ENCODE measurements at places on chromosomes 3 and 15.
A peak's percentile ranks its signal among the peaks of the same experiment; 100 is the strongest.

DNA sequence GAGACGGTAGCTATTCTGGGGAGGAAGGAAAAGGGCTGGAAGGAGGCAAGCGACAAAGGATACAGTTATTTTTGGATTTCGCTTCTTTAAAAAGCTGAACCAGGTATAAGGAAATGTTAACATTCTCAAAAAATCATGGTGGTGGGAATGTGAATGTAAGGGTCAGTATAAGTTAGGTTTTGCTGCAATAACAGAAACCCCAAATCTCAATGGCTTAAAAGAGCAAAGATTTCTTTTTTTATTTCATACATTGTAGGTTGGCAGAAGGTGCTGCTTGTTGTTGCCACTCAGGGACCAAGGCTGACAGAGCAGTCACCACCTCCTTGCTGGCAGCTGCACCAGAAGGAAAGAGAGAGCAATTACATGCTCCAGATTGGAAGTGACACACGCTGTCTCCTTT lies 176.3 kb upstream of the LPP start:
- DNase-seq = no peak

- DNase-seq = no peak
Measured at GRCh38 chr15:69529961-69530633, 77.5 kb downstream of the RPLP1 start.

DNA sequence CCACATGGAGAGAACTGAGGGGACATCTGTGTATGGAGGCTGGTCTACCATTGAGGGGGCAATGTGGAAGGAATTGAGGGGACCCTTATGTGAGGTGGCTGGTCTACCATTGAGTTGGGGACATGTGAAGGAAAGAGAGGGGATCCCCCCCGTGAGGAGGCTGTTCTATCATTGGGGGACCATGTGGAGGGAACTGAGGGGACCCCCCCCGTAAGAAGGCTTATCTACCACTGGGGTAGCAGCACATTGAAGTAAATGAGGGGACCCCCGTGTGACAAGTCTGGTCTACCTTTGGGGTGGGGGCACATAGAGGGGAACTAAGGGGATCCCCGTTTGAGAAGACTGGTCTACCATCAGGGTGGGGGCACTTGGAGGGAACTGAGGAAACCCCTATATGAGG lies 158.0 kb downstream of the FBLN2 start:
- no peak for DNase-seq

GRCh38 chr3:172520301-172520831 lies 2.9 kb downstream of the TNFSF10 start:
- no peak for DNase-seq

GRCh38 chr3:135633078-135633477 lies 332.4 kb upstream of the PPP2R3A start:
- no peak for DNase-seq

DNA sequence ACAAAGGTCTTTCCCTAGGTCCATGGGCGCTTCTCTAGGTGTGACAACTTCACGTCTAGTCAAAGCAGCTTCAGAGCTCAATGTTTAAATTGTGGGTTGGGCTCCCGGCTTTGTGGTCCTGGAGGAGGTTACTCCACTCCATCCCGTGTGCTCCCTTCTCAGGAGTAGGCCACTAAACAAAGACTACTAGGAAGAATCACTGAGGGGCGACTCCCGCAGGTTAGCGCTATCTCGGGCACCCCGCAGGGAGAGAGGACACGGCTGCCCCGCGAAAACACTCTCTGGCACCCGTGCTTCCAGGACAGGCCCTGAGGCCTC lies 500 bp downstream of the PARP6 start:
- no peak for DNase-seq

- DNase-seq = no peak
Measured at GRCh38 chr3:51935886-51936755, 5.6 kb downstream of the RRP9 start.

- DNase-seq = no peak
Measured at GRCh38 chr3:70409018-70409417, 96.6 kb upstream of the MDFIC2 start.

DNA sequence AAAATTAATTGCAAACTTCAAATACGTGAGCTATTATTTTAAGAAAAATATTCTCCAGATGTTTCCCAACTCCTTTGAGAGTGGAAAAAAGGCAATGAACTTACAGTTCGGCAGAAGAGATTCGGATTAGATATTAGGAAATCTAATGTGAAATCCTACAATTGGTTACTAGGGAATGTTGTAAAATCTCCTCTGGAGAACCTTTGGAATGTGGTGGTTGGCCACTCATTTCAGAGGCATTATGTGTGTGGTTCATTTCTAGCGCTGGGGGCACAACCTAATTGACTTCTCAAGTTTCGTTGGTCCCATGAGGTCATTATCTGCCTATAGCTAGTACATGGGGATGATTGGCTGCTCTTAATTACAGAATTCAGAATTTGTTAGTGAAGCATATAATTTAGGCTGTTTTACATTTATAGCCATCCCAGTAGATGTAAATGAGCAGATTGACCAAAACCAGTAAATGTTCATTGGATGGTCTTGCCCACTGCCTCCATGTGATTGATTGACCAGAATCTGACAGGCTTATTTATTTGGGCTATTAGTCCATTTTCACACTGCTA lies 34.6 kb upstream of the CMSS1 start:
- DNase-seq = no peak

GRCh38 chr15:66912001-66912400 lies 153.4 kb upstream of the SMAD3 start:
- no peak for DNase-seq

- DNase-seq = peak; percentile 40
Measured at GRCh38 chr3:128322030-128323022, 144.4 kb downstream of the DNAJB8 start.

DNA sequence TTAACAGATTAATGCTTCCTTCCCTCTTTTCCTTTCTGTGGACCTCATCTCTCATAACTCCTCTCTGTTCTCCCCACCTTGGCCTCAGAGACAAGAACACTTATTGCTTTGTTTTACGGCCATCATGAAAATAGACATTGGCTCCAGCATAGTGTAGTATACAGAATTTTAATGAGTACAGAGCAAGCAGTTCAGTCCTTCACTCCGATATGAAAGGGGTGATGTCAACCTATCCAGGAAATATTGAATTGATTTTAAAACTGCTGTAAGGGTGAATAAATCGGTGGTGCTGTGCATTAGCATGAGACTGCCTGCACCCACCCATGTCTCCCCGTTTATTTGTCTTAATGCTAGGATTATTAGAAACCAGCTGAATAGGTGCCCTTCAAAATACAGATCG lies 490.9 kb upstream of the TBL1XR1 start:
- no peak for DNase-seq

DNA sequence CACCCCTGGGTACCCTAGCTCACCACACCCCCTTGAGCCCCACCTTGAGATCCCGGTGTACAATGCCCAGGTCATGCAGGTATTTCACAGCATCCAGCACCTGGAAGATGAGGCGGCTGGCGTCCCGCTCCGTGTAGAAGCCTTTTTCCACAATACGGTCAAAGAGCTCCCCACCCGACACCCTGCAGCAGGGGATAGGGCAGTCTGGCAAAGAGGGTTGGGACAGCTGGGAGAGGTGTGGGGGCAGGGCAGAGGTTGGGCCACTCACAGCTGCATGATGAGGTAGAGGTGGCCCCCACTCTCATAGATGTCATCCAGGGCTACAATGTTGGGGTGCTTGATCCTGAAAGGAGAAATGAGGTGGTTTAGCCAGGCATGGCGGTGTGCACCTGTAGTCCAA lies 6.9 kb downstream of the CAMK1 start:
- DNase-seq = no peak

DNA sequence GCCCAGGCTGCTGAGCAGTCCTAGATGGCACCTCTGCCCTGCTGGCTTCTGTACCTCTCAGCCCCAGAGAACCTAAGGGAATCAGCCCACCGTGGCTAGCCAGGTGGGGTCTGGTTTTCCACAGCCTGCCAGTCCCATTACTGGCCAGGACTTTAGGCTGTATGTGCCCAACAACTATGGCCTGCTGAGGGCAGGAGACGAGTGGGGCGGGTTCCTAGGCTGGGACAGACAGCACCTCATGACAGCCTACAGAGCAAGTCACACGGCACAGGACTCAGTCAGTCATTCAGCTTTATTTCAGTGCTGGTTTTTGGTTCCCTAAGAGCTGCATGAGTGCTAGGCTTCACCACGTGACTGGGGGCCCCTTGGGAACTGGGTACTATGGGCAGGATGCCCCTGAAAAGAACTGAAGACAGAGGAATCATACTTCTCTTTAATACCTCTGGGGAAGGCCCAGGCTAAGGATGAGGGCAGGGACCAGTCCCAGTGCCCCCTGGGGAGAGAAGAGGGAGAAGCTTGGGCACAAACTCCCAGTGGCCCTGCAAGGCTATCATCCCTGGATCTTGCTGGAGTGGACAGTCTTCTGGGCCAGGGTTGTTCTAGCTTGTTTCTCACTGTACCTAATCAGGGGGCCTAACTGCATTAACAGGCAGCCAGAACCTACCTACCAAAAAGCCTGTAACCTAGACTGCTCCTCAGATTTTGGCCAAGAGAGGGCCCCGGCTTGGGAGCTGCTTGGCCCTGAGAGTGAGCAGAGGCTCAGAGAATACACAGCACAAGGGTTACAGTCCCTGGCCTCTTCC lies 14.8 kb downstream of the CLK3 start:
- no peak for DNase-seq

DNA sequence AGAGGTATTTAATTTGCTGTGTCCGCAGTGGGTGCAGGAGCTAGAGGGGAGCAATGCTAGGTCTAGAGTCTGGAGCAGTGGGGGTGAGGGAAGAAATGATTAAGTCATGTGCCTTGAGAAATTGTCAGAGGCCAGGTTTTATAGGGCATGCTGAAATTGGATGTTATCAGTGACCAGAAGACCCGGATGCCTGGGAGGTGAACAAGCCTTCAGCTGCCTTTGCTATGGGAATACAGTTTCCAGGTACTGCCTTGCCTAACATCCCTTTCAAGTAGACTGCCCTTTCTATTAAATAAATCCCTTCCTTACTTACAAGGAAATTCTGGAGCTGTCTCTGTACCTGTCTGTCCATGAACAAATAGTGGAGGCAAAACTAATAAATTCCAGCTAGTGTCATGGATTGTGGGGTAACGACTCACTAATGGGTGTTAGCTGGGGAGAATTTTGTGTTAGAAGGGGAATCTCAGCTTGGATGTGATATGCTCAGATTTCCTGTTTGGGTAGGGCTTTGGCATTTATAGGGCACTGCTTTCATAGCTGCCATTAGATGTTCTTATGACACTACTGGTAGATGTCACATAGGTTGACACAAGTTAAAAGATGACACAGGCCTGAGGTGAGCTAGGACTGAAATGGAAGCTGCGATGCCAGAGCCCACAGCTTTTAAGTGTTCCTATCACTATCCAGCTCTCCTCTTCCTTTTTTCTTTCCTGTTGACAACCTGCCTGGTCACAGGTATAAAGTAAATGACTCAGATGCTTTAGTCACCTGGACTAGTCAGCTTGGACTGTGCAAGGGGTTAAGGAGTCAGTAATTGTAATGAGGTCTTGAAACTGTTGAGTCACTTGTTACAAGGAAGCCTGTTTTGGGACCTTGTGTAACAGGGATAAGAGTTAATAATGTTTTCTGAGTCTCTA lies 21.3 kb downstream of the CHD2 start:
- no peak for DNase-seq

DNA sequence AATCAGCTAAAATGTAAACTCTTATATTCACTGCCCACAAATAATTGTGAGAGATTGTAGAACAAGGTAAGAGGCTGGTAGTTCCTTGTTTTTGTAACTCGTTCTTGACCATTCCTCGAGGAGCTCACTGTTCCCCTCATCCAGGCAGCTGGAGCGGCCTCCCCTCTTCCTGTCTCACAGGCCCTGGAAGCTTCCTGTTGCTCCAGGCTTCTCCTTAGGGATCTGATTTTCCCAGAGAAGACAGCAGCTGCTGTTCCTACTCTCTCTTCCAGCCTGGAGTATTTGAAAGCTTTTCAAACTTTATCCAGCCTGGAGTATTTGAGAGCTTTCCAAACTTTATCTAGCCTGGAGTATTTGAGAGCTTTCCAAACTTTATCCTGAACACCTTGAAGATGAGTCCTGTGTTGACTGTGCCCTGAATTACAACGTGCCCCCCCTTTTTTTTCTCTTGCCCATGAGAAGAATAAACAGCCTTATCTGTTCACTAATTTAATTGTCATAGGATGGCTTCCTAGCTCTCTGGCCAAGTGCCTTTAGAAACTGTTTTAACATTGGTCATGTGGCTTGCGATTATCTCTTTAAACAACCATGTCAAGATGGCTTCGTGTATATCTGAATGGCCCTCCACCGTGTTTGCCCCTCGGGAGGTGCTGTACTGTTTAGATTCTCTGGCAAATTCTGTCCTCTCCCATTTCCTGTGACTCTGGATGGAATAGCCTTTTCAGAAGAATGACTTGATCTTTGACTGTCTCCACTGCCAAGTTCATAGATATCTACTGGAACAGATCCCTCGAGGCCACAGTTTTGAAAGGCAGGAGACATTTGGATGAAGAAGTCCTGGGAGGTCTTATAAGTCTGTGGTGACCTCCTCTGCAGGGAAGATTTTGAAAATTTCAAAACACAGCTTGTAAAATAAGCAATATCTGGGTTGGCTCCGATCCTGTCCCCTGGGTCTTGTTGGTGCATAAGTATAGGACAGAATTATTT lies 4.8 kb downstream of the ADAMTSL3 start:
- DNase-seq = no peak

- no peak for DNase-seq
Measured at GRCh38 chr3:11120091-11120805, 34.0 kb upstream of the HRH1 start.

DNA sequence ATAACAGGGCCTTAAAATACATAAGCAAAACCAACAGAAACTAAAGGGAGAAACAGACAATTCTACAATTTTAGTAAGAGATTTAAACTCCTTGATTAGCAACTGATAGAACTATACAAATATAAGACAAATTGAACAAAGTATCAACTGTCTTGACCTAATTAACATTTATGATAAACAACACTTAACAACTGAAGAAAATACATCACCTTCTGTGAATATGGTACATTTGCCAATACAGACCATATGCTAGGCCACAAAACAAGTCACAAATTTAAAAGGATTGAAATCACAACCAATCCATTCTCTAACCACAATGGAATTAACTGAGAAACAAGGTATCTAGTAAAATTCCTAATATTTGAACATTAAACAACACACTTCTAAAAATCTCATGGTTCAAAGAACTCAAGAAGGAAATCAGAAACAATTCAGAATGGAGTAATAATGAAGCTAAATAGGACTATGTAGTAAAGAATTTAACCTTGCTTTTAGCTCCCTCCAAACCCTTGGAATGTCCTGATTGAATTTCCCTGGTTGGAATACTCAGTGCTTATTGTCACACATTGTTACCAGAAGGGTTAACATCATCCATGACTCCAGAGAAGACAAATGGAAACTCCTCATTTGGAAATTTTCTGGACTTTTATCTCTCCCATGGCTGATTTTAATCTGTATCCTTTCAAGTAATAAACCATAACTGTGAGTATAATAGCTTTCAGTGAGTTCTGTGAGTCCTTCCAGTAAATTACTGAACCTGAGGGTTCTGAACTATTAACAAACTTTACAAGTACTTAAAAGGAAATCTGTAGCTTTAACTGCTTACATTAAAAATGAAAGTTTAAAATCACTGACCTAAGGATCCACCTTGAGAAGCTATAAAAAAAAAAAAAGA lies 88.8 kb downstream of the DLG1 start:
- no peak for DNase-seq

DNA sequence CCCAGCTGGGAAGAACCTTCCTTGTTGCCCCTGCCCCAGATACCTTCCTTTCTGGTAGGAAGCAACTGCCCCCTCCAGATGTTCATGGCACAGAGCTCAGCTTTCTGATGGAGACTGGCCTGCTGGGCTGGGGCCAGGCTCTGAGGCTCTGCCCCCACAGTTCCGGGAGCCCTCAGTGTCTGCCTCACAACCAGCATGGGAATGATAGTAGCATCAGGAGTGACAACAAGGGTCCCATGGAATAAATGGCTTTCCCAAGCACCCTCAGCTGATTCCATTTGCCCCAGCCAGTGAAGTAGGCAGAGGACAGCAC lies 65.6 kb upstream of the IQSEC1 start:
- DNase-seq = no peak

Data from stimulated activated CD4-positive, alpha-beta T cell treated with anti-CD3 and anti-CD28 coated beads, TNF-alpha, amount 100 ng/mL, for 48 hours (primary cell).